ENCODE measurements at places on chromosomes 4 and X.

- no peak for DNase-seq
Observed at GRCh38 chr4:150090836-150091235, 12.6 kb downstream of the DCLK2 start.

DNA sequence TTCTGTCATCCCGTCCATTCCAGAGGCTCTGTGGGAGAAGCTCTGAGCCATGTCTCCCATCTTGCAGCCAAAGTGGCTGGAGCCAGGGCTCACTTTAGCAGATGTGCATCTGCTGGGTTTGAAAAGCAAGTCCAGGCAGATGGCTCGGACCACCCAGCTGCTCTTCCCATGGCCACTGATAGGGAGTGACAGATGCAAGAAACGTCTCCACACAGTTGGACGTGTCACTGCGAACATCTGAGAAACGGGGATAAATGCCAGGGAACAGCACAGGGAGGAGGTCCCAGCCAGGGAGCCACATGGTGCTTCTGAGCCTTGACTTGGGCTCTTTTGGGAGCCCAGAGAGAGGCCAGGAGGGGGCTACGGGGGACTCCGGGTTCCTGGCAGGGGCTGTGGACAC is 242.3 kb downstream of the AFAP1 start:
- no peak for DNase-seq

GRCh38 chr4:94112644-94113043 is 95.0 kb upstream of the SMARCAD1 start:
- no peak for DNase-seq

- no peak for DNase-seq
Observed at GRCh38 chrX:109475174-109475891, 6.6 kb downstream of the GUCY2F start.

- DNase-seq = no peak
Observed at GRCh38 chr4:113406723-113407016, 354.9 kb downstream of the CAMK2D start.

GRCh38 chrX:154797006-154797405 is 8.3 kb downstream of the MPP1 start:
- no peak for DNase-seq

- no peak for DNase-seq
Observed at GRCh38 chr4:163164591-163164990, 2.1 kb downstream of the NAF1 start.

DNA sequence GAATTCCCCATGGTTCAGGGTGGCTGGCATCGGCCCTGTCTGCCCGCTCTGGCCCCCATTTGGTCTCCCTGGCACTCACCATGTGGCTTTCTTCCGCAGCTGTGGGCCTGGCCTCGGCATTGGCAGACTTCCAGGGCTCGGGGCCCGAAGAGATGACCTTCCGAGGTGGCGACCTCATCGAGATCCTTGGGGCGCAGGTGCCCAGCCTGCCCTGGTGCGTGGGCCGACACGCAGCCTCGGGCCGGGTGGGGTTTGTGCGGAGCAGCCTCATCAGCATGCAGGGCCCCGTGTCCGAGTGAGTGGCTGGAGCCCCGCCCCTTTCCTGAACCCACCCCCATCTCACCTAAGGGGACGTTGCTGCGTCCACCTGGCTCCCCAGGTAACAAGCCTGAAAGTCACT is 20.1 kb downstream of the SH3TC1 start:
- no peak for DNase-seq

DNA sequence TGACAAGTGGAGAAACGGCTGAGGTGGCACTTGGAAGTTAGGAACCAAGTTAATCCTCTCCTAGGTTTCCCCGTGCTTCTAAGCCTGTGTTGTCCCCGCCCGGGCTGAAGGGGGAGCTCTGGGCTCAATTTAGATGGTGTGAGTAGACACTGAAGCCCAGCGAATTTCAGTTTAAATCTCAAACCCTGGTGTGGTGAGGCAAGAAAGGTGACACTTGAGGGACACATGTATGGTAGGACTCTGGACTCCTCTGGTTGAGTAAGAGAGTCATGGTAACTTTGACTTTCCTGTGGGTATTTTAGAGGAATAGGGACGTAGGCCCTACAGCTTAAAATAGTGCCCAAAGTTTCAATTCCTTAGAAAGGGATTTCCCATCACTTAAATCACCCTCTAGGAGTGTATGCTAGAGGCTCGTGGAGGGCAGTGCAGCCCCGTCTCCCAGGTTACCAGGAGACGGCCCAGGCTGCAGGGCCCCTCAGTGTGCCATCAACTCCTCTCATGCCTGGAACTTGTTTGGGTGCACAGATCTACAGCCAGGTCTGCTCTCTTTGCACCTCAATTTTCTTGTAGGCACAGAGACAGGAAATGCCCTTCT is 24.0 kb downstream of the HAND2 start:
- DNase-seq = no peak

DNA sequence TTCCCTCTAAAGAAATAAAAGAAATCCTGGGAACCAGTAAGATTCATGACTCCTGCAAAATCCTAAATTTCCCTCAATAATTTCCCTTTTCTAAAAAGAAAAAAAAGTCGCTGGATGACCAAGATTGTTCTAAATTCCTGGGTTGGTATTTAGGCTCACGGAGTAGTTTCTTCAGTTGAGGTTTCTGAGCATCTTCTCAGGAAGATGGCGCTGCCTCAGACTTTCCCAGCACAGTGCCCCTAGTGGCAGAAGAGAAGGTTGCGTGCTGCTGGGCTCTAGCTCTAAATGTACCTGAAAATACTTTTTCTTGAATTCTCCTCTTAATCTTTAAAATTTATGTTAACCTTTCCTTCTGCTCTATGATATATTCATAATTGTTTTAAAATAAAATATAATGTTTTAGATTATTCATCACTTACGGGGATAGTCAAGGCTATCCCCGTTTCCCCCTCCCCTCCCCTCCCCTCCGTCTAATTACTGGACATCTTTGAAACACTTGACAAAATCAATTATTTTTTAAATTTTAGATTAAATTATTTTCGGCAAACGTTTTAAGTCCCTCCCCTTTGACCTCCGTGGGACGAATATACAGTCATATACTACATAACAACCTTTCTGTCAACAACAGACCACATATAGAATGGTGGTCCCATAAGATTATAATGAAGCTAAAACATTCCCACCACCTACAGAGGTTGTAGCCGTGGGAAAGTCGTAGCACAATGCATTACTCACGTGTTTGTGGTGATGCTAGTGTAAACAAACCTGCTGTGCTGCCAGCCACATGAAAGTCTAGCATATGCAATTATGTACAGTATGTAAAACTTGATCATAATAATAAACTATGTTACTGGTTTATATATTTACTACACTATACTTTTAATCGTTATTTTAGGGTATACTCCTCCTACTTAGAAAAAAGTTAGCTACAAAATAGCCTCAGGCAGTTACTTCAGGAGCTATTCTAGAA is 41.0 kb upstream of the GATB start:
- peak; percentile 30 for DNase-seq

GRCh38 chr4:53844133-53844532 is 220.3 kb downstream of the CHIC2 start:
- DNase-seq = no peak

DNA sequence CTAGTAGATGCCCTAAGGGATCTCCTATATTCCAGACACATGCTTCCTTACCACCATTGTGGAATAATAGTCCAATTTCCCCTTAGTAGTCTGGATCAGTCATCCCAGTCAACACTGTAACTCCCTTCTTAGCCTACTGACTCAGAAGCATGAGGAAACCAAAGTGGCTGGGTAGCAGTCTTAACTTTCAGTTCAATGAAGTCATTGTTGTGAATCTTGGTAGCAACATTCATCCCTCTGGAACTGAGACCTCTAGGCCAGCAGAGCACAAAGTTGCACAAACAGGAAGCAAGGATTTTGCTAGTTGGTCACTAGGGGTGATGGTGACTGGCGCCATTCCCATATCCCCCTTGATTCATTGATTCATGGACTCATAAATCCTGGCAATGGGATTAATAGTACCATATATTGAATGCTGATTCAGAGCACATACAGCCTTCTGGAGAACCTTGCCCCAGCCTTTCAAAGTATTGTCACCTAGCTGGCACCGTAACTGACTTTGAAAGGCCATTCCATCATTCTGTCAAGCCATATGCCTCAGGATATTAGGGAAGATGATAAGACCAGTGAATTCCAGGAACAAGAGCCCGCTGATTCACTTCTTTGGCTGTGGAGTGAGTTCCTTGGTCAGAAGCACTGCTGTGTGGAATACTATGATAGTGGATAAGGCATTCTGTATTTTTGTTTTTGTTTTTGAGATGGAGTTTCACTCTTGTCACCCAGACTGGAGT is 19.7 kb upstream of the GPAT3 start:
- no peak for DNase-seq

GRCh38 chrX:118026631-118027030 is 90.0 kb downstream of the KLHL13 start:
- no peak for DNase-seq

GRCh38 chr4:41652971-41653370 is 95.6 kb downstream of the PHOX2B start:
- no peak for DNase-seq

DNA sequence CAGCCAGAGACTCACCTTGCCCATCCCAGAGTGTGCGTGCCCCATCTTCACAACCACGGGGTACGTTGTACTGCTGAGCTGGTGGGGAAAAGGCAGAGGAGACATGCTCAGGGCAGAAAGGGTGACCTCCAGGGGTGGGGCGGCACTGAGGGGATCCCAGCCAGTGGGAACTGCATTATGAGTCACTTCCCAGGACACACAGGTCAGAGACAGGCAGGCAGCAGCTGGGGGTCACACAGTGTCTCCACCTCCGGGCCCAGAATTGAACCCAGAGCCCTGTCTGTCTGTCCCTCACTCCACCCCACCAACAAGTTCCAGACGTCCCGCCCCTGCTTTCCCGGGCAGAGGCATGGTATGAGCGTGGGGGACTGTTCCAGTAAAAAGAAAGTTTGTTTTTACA is 4.8 kb upstream of the TIMP1 start:
- no peak for DNase-seq

DNA sequence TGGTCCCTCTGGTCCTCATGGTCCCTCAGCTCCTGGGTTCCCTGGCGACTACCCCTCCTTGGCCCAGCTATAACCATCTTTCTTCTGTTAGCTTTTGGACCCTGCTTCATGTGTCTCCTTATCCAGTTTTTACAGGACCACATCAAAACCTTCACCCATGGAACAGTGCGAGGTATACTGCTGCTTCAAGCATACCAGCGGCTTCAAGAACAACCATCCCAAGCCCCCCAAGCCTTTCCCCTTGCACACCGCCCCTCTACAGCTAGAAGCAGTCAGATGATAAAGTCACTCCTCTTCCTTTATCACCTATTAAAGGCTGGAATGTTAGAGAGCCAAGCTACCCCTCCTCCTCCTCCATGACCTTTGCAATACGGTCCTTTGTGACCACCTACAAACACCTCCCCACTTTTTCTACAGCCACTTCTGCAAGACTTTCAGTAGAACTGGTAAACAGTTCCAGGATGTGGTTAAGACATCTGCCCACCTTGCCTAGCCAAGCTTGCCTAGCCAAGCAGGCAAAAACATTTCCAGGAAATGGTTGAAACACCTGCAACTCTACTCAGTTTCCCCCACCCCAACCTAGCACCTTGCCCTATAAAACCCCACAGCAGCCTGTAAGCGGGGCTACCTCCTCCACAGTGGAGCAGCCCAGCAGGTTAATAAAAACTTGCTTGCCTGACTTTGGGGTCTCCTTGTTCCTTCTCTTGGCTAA is 125.7 kb downstream of the ZC4H2 start:
- DNase-seq = no peak

GRCh38 chr4:95742872-95743271 is 97.0 kb upstream of the PDHA2 start:
- no peak for DNase-seq

DNA sequence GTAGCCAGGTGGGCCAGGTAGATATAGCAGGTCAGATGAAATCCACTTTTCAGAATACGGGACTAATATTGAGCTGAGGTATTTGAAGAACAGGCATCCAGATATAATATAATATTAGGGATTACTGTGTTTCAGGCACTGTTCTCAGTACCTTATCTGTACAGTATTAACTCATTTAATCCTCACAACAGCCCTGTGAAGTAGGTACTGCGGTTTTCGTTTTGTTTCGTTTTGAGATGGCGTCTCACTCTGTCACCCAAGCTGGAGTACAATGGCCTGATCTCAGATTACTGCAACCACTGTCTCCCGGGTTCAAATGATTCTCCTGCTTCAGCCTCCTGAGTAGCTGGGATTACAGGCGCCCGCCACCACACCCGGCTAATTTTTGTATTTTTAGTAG is 129.6 kb downstream of the IL1RAPL2 start:
- DNase-seq = no peak

DNA sequence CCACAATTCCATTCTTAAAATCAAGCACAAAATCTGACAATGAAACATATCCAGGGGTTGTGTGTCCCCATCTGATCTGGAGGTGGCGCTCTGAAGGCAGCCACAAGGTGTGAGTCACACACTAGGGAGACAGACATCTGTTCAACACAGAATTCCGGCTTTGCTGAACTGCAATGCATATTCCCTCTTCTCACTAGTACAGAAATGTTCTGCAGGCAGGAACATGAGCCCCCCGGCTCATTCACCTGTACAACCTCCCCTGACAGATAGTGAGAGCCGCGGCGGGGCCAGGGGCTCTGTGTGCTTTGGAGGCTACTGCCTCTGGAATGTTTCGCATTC is 41.9 kb downstream of the WDR1 start:
- no peak for DNase-seq

DNA sequence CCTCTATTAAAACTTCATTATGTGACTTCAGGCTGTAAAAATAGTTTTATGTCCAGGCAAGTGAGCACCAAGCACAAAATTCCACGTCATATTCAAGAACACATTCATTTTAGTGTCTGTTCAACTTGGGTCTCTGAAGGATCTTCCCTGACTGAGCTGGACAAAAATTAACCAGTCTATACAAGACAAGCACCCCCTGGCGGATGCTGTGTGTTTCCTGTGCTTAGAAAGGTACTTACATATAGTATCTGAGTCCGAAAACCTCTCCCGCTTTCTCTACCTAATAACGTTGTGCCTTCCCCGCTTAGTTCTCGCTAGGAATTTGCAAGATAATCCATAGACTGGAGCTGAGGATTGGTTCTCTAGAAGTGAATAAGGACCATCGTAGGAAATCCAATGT is 2214.5 kb upstream of the TENM3 start:
- DNase-seq = no peak

DNA sequence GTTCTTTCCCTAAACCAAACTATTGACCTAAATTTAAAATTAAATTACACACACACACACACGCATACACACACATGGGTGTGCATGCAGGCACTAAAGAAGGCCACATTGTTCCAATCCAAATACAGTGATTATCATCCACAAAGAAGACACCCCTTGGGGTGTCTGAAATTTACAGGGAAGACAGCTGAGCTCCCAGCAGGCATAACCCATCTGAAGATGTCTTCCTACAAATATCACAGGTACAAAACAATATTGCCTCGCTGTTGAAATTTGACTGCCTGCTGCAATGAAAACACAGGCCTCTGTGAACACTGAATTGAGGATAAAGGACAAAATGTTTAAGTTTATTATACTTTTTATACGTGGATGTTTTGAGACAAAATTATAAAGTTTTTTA is 50.2 kb upstream of the SLC7A11 start:
- DNase-seq = no peak

GRCh38 chr4:62627141-62627540 is 1427.0 kb downstream of the ADGRL3 start:
- DNase-seq = no peak

GRCh38 chr4:675036-675882 is 917 bp downstream of the MYL5 start:
- DNase-seq = no peak

- DNase-seq = no peak
Observed at GRCh38 chr4:142567620-142568451, 278.3 kb downstream of the INPP4B start.
